ENCODE measurements at places on chromosomes 5 and 9. TPM values are rescaled to one million over a fixed set of nuclear protein-coding genes. Genes with fewer than 3 reads are reported as not detected.

The TERT gene
- 2.4 TPM for total RNA-seq

The PCDHGA11 gene
- total RNA-seq, result 13.3 TPM

The IFNA17 gene
- not detected for total RNA-seq

- DNase-seq, result no peak
- no peak overlapping the region for H3K27ac ChIP-seq
- H3K27me3 ChIP-seq, result no peaks in the 10 kb centered on the region
- H3K36me3 ChIP-seq, result no peaks in the 10 kb centered on the region
- H3K4me3 ChIP-seq, result no peak overlapping the region
- peaks cover 16% of the 10 kb centered on the region for H3K4me1 ChIP-seq
Observed at GRCh38 chr9:133818444-133818843, 80.3 kb upstream of the SARDH start.

The SLCO6A1 gene
- 0.51 TPM for total RNA-seq

The NUTM2G gene
- not detected for total RNA-seq

The PCA3 gene
- total RNA-seq, result 0.30 TPM

DNA sequence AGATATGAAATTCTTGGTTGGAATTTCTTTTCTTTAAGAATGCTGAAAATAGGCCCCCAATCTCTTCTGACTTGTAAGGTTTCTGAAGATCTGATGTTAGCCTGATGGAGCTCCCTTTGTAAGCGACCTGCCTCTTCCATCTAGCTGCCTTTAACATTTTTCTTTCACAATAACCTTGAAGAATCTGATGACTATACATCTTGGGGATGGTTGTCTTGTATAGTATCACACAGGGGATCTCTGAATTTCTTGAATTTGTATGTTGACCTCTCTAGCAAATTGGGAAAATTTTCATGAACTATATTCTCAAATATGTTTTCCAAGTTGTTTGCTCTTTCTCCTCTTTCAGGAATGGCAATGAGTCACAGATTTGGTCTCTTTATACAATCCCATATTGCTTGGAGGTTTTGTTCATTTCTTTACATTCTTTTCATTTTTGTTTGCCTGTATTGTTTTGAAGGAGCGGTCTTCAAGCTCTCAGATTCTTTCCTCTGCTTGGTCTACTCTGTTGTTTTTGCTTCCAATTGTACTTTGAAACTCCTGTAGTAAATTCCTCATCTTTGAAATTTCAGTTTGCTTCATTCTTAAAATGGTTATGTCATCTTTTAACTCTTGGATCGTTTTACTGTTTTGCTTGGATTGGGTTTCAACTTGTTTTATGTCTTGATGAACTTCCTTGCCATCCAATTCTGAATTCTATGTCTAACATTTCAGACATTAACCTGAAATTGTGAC, 245.2 kb upstream of the TARS1 start:
- DNase-seq, result no peak
- H3K4me1 ChIP-seq, result no peaks in the 10 kb centered on the region
- H3K4me3 ChIP-seq, result no peak overlapping the region
- H3K27me3 ChIP-seq, result no peaks in the 10 kb centered on the region
- peaks cover 4% of the 10 kb centered on the region for H3K36me3 ChIP-seq
- no peak overlapping the region for H3K27ac ChIP-seq

DNA sequence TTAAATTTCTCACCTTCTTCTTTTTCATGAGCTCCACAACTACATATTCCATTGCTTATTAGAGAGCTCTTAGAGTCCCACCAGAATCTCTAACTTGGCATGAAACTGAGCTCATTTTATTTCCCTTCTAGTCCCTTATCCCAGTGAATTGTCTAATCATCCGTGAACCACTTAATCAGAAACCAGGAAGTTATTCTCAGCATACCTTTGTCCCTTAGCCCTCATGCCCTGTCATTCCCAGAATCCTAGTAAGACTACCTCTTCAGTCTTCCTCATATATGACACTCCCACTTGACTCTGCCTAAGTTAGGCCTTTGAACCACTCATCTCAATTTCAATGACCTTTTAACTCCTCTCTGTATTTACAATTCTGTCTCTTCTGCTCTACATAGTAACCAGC, 93.0 kb upstream of the PAPPA start:
- no peak for DNase-seq
- no peaks in the 10 kb centered on the region for H3K36me3 ChIP-seq
- no peaks in the 10 kb centered on the region for H3K4me1 ChIP-seq
- no peak overlapping the region for H3K27ac ChIP-seq
- no peaks in the 10 kb centered on the region for H3K27me3 ChIP-seq

- DNase-seq, result no peak
- no peaks in the 10 kb centered on the region for H3K4me1 ChIP-seq
- H3K27ac ChIP-seq, result no peak overlapping the region
- peaks cover 10% of the 10 kb centered on the region for H3K36me3 ChIP-seq
- H3K27me3 ChIP-seq, result no peaks in the 10 kb centered on the region
Observed at GRCh38 chr9:33350310-33350709, 52.1 kb downstream of the AQP7 start.

The GBGT1 gene
- 3.0 TPM for total RNA-seq

GRCh38 chr5:32265902-32266301, 46.8 kb downstream of the MTMR12 start:
- no peaks in the 10 kb centered on the region for H3K27me3 ChIP-seq
- peaks cover 4% of the 10 kb centered on the region for H3K36me3 ChIP-seq
- no peak overlapping the region for H3K27ac ChIP-seq
- no peak for DNase-seq
- H3K4me1 ChIP-seq, result peaks cover under 1% of the 10 kb centered on the region
- H3K4me3 ChIP-seq, result no peak overlapping the region

DNA sequence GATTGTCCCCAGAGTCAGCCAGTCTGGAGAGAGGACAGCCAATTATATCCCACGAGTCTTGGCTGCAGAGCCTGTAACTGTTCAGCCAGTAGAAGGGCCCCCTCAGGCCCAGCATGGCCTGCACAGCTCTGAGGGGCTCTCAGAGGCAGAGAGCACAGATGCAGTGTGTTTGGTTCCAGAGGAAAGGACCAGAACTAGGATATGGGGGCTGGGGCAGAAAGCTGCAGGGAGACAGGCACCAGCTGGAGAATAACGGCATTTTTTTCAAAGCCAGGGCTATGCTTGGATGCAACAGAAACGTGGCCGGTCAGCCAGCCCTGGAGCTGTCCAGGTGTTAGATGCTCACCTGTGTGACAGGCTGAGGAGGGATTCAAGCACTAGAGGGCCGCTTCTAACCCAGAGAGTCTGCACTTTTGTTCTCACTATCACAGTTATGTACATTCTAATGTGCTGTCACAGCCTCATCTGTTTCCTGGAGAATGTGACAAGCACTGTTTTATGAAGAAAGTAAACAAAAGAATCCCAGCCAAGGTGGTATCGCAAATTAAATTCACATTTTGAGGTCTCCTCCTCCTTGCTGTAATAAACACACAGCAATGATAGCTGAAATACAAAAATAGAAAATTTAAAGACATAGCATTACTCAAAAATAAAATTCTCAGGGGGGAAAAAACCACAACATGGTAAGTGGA, 96.5 kb downstream of the GABBR2 start:
- no peaks in the 10 kb centered on the region for H3K27me3 ChIP-seq
- no peak overlapping the region for H3K4me3 ChIP-seq
- DNase-seq, result no peak
- no peaks in the 10 kb centered on the region for H3K4me1 ChIP-seq

- no peak overlapping the region for H3K4me3 ChIP-seq
- no peak overlapping the region for H3K27ac ChIP-seq
Observed at GRCh38 chr9:116208417-116209232, 55.0 kb downstream of the PAPPA start.

DNA sequence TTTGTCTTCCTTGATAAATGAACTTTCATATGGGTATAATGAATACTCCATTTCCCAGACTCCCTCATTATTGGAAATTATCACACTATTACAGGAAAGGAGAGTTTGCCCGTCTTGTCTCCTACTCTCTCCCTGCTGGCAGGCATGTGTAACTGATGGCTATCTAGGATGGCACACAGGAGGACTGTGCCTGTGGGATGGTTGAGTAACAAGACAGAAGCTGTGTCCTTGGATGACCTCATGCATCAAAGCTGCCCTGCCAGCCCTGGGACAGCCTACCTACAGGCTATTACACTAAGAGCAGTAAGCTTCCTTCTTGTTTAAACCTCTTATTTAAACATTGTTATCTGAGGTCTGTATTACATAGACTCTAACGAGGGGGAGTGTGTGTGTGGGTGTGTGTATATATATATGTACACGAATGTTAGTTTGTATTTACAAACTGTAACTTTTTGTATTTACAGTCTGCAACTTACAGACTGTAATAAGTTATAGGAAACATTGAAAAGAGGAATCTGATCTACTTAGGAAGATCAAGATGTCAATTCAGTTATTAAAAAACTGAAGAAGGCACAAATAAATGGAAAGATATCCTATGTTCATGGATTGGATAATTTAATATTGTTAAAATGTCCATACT, 247.6 kb upstream of the ACO1 start:
- H3K36me3 ChIP-seq, result no peaks in the 10 kb centered on the region
- H3K27me3 ChIP-seq, result no peaks in the 10 kb centered on the region
- no peaks in the 10 kb centered on the region for H3K4me1 ChIP-seq
- no peak overlapping the region for H3K4me3 ChIP-seq
- peak; percentile 47 for DNase-seq
- no peak overlapping the region for H3K27ac ChIP-seq

DNA sequence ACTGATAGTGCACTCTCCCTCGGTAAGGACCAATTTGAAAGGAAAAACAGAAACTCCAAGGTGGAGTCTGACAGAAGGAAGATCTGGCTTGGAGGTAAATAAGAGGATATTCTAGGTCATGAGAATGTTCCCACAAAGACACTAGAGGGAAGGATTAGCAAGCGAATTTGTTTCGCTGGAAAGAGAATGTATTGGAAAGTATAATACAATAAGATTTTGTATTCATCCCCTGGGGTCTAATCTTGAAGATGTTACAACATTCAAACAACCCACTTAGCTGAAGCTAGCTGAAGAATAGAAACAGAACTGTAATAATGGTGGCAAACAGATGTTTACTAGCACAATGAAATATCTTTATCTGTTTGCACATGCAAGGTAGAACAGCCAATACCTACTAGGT, 158.7 kb downstream of the GNAQ start:
- DNase-seq, result no peak
- no peaks in the 10 kb centered on the region for H3K36me3 ChIP-seq

DNA sequence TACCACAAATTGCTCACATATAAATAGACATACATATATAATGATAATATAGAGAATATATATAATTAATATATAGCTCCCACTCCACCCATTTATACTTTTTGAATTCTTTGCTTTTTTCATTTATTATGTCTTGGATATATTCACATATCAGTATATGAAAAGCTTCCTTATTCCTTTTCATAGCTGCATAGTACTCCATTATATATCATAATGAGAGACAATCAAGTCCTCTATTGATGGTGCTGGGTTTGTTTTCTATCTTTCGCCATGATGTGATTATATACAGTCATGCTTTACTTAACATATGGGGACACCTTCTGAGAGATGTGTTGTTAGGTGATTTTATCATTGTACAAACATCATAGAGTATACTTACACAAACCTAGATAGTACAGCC, 51.6 kb upstream of the ELL2 start:
- no peak for DNase-seq
- H3K27me3 ChIP-seq, result no peaks in the 10 kb centered on the region
- H3K36me3 ChIP-seq, result no peaks in the 10 kb centered on the region
- H3K27ac ChIP-seq, result no peak overlapping the region
- no peaks in the 10 kb centered on the region for H3K4me1 ChIP-seq
- H3K4me3 ChIP-seq, result no peak overlapping the region

DNA sequence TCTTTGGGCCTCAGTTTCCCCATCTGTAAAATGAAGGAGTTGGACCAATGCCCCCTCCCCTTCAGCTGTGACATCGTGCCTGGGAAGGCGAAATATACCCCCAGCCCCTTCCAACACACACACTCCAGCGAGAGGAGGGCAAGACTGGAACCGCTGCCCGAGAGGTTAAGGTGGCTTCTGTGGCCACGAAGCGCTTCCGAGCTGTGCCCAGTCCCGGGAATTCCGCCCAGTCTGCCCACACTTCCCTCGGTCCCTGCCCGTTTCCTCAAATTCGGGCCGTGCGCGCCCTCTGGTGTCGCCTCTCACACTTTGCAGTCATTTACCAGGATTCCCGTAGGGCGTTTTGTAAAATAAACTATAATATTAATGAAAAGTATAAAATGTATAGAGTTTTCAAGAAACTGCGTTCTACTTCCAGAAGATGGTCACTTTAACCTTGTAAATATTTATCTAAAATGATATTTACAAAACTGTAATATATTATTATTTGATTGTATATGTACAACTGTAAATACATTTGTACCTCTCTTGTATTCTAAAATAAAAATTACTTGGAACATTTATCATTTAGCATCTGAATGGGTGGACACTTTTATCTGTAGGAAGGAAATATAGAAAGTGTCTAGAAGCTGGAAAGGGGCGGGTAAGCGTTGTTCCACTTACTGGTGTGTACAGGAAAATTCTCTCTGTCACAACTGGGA, 11.0 kb upstream of the EXOSC2 start:
- no peaks in the 10 kb centered on the region for H3K4me1 ChIP-seq
- H3K27ac ChIP-seq, result no peak overlapping the region
- no peaks in the 10 kb centered on the region for H3K36me3 ChIP-seq
- peaks cover 55% of the 10 kb centered on the region for H3K27me3 ChIP-seq

- no peak overlapping the region for H3K27ac ChIP-seq
- no peaks in the 10 kb centered on the region for H3K36me3 ChIP-seq
- no peaks in the 10 kb centered on the region for H3K4me1 ChIP-seq
- no peaks in the 10 kb centered on the region for H3K27me3 ChIP-seq
- no peak overlapping the region for H3K4me3 ChIP-seq
Observed at GRCh38 chr9:95120781-95121370, 196.6 kb downstream of the FANCC start.

DNA sequence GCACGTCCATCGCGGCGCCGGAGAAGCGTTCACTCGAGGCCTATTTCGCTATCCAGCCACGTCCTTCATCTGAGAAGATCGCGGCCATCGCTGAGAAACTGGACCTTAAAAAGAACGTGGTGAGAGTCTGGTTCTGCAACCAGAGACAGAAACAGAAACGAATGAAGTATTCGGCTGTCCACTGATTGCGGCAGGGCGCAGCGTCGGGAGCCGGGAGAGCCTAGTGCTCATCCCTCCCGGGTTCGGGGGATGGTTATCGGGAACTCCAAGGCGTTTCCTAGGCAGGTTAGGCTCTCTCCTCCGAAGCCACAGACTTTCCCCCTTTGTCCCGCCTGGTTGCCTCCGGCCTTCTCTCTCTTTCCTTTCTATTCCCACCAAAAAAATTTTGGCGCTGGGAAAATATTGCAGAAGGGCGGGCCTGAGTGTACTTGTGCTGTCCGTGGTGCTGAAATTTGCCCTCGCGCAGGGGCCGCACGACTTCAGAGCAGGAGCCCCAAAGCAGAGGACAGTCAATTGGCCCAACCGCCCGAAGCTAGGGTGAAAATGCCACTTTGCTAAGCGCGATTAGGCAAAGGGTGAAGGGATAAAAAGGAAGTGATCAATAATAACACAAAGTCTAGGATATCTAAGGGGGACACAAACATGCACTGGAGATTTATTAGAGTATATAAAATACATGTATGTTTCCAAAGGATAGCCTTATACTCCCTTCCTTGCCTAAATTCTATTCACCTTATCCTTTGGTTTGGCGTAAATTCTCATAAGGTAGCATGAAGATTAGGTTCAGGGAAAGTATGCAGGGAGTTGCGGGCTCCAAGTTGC, 1.8 kb downstream of the POU4F3 start:
- H3K36me3 ChIP-seq, result no peaks in the 10 kb centered on the region
- H3K27ac ChIP-seq, result no peak overlapping the region
- H3K4me1 ChIP-seq, result peaks cover 30% of the 10 kb centered on the region

All from neural progenitor cell (in vitro differentiated cells).